ENCODE measurements at places on chromosomes 5 and 9.

DNA sequence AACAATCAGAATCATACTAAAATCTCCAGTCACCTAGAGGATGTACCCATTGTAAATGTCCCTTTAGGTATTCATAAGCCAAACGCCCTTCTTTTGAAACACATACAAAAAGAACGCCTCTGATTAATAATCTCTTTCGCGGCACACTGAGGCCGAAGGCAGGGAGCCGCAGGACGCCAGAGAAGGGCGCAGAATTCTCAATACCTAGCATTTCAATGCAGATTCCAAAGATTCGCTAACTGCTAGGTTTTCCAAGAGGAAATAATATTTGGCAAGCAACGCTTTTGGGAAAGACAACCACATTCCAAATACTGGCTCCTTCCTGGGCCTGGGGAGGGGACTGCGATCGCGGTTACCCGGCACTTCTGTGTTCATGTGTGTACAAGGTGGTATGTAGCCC is 203.3 kb downstream of the MEF2C start:
- DNase-seq = no peak

GRCh38 chr5:33257807-33258429 is 182.8 kb upstream of the TARS1 start:
- DNase-seq = no peak

DNA sequence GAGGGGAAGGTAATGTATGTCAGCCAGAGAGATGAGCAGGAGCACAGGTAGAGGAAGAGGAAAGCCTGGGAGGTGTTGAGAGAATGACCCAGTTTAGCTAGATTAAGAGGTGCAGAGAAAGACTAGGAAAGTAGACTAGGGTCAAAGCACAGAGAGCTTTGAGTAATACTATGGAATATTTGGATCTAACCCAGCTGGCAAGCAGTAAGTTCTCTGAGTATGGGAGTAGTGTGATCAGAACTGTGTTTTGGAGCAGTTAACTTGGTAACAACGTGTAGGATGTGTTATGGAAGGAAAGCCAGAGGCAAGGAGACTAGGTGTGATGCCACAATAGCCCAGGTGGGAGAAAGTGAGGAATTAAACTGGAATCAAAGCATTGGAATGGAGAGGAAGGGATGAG is 84.9 kb upstream of the PTGER4 start:
- no peak for DNase-seq

DNA sequence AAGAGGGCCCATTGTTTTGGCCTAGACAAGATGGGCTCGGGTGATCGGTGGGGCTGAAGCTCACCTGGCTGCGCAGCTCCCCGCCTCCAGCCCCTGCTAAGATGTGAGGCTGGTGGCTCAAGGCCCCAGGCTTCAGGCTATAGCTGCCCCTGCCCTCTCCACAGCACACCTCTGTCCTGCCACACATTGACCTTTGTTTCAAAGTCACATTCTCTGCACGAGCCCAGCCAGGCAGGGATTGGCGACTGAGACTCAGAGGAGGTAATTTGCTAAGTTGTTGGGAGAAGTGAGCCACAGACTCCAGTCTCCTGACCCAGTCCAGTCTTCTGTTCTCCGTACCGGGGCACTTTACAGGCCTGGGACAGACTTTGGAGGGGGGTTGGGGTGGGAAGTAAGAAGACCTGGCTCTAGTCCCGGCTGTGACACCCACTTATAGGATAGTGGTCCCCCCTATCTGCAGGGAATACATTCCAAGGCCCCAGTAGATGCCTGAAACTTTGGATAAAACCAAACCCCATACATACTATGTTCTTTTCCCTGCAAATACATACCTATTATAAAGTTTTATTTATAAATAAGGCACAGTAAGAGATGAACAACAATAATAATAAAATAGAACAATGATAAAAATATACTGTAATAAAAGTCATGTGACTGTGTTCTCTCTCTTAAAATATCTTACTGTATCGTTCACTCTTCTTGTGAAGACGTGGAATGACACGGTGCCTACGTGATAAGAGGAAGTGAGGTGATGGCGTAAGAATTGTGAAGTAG is 13.3 kb downstream of the PDGFRB start:
- no peak for DNase-seq

- no peak for DNase-seq
Observed at GRCh38 chr5:93117751-93118531, 463.1 kb downstream of the NR2F1-AS1 start.

DNA sequence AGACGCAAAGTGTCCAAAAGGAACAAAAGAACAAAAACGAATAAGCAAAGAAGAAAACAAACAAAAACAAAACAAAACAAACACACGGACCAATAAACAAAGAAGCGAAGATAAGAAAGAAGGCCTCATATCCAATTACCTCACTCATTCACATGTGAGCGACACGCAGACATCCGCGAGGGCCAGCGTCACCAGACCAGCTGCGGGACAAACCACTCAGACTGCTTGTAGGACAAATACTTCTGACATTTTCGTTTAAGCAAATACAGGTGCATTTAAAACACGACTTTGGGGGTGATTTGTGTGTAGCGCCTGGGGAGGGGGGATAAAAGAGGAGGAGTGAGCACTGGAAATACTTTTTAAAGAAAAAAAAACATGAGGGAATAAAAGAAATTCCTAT is 28.3 kb upstream of the WWC1 start:
- no peak for DNase-seq

- no peak for DNase-seq
Observed at GRCh38 chr9:95585824-95586223, 69.1 kb upstream of the PTCH1 start.

- no peak for DNase-seq
Observed at GRCh38 chr9:2567922-2568321, 53.7 kb upstream of the VLDLR start.

- DNase-seq = no peak
Observed at GRCh38 chr5:141825791-141826560, 52.2 kb downstream of the PCDH1 start.

Data from NK-92 treated with Interleukin-12 subunit alpha and Interleukin-12 subunit beta, amount 100 ng/mL, for 24 hours (cell line).